GDM1 (cell line): ENCODE measurements at places on chromosomes 7 and 10.

DNA sequence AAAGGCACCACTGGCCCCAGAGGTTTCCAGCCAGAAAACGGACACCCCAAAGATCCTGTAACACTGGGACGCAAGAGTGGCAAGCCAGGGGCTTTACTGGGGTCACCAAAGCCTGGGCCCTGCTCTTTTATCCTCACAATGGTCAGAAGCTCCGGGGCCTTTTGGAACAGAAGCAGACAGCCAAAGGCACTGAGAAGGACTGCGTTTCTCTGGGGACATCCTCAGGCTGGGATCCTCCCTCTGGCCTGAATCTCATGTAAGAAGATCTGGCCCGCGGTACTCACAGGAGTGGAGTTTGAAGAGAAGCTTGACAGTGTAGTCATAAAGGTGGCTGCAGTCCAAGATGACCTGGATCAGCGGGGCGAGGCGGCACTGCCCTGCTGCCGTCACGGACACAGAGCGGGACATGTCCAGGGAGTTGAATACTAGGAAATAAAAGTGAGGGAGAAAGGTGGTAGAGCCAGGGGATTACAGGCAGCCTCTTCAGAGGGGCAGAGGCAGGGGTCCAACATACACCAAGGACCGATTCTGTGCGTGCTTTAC lies 81.4 kb downstream of the SPDYE5 start:
- DNase-seq, result no peak

GRCh38 chr10:7968510-7969112 lies 85.9 kb upstream of the GATA3 start:
- DNase-seq, result no peak

DNA sequence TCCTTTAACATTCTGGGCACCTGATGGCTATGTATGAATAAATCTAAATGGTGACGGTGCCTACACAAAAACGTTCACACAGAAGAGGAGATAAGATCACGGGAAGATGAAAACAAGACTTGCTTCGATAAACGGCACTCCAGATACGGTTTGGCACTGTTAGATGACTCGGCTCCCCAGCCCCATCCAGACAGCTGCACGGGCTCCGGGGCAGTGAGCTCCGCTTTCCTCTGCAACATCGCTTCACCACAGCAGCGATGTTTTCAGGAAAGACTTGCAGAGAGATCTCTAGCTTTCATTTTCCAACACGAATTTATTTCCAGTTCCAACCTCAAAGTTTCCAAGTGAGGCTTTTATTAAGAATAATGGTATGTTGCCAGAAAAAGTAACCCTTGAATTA lies 132.1 kb downstream of the KLF6 start:
- DNase-seq, result no peak

DNA sequence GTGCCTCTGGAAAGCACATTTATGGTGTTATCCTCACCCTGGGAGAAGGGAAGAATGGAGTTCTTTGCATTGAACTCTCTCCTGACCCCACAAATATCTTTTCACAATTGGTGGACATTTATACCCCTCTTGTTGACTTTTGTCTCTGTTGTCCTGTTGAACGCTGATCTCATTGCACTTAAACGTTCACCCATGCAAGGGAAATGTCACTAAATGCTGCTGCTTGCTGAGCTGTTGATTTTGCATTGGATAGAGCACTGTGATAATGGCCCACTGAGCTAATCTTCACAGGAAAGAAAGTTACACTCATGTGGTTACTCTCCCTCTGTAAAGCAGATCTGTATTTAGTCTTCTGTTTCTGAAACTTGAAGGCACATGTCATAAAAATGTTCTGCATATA lies 133.4 kb downstream of the FZD1 start:
- DNase-seq, result no peak

DNA sequence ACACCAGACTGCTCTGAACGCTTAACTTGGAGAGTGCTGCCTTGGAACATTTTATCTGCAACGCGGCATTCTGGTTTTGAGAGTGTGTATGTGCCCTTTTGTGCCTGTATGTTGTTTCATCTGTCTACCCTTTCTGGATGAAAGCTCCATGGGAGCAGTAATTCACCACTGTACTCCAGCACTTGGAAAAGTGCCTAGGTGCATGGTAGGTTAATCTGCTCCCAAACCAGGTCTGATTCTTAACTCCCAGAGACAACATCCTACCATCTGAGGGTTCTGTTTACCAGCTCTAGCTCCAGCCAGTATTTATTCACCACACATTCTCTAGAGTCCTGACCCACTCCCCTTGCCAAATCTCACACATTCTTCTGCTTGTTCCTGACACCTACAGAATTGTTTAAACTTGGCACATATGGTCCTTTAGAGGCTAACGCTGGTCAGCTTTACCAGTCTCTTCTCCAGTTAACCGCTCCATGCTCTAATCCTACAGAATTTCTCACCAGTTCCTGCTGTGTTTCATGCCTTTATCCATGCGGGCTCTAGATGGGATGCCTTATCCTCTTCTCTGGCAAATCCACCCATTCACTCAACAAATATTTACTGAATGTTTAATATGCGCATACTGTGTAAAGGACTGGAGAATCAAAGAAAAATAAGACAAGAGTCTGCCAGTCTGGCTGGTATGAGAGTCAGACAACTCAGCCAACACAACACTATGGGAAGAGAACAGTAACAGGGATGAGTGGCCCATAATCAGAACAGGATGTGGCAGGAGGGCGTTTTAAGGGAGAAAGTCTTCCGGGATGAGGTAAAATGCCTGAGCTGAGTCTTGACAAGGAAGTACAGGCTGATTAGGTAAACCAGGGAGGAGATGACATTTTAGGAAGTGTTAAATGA lies 46.3 kb downstream of the MTPN start:
- no peak for DNase-seq

GRCh38 chr10:70404787-70405036 lies 767 bp downstream of the EIF4EBP2 start:
- no peak for DNase-seq

DNA sequence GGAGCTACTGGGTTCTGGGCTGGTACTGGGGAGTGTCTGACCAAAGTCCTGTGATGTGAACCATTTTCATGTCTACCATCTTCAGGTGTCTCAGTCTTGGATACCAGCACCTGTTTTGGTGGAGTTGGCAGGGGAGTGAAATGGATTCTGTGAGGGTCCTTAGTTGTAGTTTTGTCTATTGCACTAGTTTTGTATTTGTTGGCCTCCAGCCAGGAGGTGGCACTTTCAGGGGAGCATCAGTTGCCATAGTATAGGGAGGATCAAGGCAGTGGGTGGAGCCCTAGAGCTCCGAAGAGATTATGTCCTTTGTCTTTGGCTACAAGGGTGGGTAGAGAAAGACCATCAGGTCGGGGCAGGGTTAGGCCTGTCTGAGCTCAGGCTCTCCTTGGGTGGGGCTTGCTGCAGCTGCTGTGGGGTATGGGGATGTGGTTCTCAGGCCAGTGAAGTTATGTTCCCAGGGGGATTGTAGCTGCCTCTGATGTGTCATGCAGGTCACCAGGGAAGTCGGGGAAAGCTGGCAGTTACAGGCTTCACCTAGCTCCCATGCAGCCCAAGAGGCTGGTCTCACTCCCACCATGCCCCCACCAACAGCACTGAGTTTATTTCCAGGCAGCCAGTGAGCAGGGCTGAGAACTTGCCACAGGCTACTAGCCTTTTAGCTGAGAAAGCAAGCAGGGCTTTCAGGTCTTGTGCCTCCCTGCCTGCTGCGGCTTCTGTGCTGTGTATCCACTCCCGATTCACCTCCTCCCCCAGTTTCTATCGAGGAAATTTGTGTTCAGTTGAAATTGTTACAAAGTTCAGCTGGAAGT lies 153.1 kb downstream of the ZNF365 start:
- DNase-seq, result no peak

DNA sequence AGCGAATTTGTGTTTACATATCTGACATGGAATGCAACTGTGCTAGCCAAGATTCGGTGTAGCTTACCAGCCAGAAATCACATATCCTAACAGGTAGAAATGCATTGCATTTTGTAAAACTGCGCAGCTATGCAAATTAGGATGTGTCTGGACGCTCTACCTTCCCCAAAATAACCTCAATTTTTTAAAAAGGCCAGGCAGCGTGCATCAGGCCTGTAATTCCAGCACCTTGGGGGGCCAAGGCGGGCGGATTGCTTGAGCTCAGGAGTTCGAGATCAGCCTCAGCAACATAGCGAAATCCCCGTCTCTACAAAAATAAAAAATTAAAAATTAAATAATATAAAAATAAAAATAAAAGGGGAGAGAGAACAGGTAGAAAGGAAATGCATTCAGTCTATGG lies 305.0 kb downstream of the TYW1 start:
- no peak for DNase-seq

GRCh38 chr10:73113551-73113950 lies 3.3 kb downstream of the NUDT13 start:
- DNase-seq, result no peak
